ENCODE measurements at places on chromosomes 6 and 20.
A peak's percentile ranks its signal among the peaks of the same experiment; 100 is the strongest.

GRCh38 chr6:41231246-41231645 is 3.1 kb downstream of the TREML4 start:
- DNase-seq: no peak

GRCh38 chr6:79384845-79385244 is 150.4 kb upstream of the HMGN3 start:
- DNase-seq: peak; percentile 58

DNA sequence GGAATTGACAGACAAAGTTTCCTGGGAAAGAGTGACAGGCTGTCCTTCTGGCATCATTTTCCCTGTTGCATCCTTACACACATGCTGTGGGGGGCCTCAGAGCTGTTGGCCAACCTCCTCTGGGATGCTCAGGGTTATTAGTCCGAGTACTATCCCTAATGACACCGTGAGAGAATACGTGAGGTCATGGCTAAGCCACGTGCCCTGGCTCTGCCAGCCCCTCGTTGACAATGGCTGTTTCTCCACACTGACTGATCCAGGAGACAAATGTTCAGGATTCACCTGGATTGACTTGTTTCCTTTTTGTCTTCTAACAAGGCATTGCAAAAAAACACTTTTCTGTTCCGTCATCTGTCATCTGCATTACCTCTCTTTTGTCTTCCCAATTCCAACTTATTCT is 604.6 kb downstream of the TFAP2A start:
- DNase-seq: no peak

- DNase-seq: no peak
These were observed 242.9 kb downstream of the KCNQ5 start for GRCh38 chr6:72864799-72865198.
